ENCODE measurements at places on chromosomes 2 and 18.
A peak's percentile ranks its signal among the peaks of the same experiment; 100 is the strongest.

- DNase-seq: no peak
These were observed 257.2 kb upstream of the CHAC2 start for GRCh38 chr2:53510401-53510800.

DNA sequence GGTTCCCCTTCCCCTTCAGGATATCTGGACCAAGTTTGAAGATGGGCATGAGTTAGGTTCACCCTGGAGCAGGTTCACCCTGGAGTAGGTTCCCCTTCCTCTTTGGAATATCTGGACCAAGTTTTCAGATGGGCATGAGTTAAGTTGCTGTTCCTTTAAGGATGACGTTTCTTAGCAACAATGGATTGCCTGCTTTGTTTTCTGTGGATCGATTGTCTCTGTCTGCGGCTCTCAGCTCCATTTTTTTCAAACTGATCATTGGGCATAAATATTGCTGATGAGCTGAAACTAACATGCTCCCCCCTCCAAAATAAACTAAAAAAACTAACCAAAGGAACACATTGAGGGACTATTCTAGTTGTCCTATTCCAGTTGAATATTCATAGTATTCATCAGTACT, 149.5 kb downstream of the SPP2 start:
- no peak for DNase-seq

GRCh38 chr2:237122214-237122666, 36.6 kb downstream of the COPS8 start:
- peak; percentile 77 for DNase-seq

DNA sequence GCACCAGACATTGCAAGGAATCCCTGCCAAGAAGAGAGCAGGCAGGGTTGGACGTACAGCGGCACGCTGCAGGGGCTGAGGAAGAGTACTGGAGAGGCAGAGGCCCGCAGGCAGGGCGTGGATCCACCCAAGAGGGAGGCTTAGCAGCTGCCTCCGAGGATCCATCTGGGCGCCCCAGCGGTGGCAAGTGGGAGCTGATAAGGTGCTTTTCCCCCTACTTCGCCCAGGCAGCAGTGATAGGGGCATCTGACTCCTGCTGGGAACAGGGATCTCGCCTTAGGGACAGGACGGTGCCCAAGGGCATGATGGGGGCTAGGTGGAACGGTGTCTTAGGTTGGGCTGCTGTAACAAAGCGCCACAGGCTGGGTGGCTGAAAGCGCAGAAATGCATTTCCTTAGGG, 67.4 kb upstream of the HS6ST1 start:
- DNase-seq: no peak

DNA sequence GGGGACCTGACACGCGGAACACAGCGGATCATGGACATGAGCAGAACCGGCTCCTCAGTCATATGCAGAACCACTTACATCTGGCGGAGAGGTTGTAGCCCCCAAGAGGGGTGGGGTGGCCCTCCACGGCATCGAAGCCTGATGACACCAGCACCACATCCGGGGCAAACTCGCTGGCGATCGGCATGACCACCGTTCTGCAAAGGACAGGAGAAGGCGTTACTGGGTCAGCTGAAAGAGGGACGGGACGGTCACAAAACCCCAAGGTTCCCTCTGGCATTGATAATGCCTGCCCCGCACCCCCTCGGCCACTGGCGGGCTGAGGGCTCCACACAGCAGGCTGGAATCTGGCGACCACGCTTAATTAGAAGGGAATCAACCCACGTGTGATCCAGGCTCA, 220.5 kb downstream of the TWIST2 start:
- DNase-seq: no peak

DNA sequence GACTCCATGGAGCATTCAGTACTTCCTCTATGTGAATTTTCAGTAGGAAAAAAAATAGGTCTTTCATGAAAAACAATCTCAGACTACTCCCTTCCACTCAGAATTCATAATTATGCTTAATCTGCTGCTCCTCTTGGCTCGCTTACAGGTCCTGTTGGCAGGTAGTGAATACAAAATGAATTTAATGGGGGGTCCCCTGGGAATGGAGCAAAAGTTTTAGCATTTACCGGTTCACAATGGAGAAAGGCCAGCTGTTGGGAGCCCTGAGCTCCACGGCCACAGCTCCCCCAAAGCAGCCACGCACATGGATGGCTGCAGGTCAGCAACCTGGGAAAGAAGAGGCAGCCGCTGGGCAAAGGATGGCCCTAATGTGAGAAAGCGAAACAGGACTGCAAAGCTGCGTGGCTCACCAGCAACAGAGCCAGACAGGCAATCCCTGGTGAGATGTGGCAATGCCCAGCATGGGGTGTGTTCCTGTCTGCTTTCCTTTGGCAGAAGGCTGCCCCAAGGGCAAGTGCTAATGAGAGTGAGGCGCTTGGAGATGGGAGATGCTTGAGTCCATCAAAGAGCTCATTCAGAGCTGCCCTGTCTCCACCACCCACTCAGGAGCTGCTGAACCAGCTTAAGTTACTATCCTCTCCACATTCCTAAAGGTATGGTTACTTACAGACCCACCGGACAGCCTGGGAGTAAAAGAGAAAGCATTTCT, 447.4 kb downstream of the EPHA4 start:
- DNase-seq: no peak

DNA sequence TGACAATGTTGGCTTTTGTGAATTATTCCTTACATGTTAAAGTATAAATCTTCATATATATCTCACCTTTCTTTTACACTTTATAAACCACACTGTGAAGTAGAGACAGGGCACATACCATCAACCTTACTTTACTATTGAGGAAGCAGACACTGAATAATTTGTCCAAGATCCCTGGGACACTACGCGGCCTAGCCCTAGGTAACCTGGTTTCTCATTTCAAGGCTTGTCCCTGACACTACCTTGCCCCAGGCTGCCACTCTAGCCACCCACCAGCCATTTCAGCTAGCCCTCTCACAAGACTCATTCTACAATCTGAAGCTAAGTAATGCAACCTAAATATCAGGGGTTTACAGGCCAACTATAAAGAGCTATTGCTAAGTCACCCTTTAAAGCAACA, 26.7 kb downstream of the CCDC93 start:
- no peak for DNase-seq
